Stimulated activated CD4-positive, alpha-beta T cell treated with anti-CD3 and anti-CD28 coated beads, TNF-alpha, amount 100 ng/mL, for 48 hours (primary cell): ENCODE measurements at places on chromosomes 11 and 22.

DNA sequence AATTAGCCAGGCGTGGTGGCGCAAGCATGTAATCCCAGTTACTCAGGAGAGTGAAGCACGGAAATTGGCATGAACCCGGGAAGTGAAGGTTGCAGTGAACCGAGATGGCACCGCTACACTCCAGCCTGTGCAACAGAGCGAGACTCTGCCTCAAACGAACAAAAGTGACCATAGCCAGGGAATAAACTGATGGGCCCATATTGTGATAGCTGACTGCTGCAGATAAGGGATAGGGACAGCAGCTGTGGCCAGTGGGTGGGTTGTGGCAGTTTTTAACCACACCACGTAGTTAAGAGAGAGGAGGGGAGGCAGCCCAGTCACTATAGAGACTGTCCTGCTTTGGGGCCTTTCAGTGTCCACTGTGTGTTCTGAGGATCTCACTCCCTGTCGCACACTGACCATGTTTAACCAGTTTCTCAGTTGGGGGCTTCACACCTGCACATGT lies 58.9 kb downstream of the PISD start:
- no peak for DNase-seq

GRCh38 chr11:121367001-121367843 lies 74.7 kb downstream of the SC5D start:
- no peak for DNase-seq

DNA sequence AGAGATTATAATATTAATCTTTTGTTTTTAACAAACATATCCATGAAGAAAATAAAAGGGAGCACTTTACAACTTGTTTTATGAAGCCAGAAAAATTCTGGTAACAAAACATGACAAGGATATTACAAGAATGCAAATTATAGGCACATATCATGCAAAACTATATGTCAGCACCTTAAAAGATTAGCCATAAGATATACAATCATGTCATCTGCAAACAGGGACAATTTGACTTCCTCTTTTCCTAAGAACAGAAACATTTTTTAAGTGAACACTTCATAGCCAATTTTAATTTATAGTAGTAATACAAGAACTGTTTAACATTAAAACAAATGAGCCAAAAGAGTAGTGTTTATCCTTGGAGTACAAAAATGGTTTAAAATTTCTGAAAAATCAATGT lies 916.5 kb upstream of the CNTN5 start:
- DNase-seq: no peak

- DNase-seq: no peak
Measured at GRCh38 chr22:36902143-36902926, 11.1 kb upstream of the CSF2RB start.

DNA sequence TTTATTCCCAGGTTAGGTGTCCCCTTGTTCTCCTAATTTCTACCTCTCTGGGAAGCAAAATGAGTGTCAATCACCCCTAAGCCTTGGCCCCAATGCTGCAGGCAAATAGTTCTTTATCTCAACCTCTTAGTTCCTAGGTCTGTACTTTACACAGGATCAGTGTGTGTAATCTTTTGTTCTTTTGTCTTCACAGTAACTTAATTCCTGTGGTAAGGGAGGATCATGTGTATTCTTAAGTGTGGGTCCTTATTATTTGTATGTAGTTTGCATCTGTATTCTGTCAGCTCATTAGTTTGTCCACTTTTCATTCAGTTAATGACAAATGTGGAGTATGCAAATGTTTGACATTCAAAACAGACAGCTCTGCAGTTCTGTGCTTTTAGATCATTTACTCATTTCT lies 166.7 kb downstream of the FAT3 start:
- DNase-seq: no peak

GRCh38 chr22:24827296-24827695 lies 21.3 kb downstream of the SGSM1 start:
- DNase-seq: no peak

- no peak for DNase-seq
Measured at GRCh38 chr11:131664816-131665215, 294.4 kb downstream of the NTM start.

- DNase-seq: no peak
Measured at GRCh38 chr11:2863276-2863618, 22.3 kb downstream of the CDKN1C start.
